ENCODE measurements at places on chromosomes 5 and 9.

- DNase-seq: no peak
Measured at GRCh38 chr9:137700911-137701310, 82.1 kb downstream of the EHMT1 start.

GRCh38 chr9:13127131-13127530 is 152.4 kb downstream of the MPDZ start:
- DNase-seq: no peak

DNA sequence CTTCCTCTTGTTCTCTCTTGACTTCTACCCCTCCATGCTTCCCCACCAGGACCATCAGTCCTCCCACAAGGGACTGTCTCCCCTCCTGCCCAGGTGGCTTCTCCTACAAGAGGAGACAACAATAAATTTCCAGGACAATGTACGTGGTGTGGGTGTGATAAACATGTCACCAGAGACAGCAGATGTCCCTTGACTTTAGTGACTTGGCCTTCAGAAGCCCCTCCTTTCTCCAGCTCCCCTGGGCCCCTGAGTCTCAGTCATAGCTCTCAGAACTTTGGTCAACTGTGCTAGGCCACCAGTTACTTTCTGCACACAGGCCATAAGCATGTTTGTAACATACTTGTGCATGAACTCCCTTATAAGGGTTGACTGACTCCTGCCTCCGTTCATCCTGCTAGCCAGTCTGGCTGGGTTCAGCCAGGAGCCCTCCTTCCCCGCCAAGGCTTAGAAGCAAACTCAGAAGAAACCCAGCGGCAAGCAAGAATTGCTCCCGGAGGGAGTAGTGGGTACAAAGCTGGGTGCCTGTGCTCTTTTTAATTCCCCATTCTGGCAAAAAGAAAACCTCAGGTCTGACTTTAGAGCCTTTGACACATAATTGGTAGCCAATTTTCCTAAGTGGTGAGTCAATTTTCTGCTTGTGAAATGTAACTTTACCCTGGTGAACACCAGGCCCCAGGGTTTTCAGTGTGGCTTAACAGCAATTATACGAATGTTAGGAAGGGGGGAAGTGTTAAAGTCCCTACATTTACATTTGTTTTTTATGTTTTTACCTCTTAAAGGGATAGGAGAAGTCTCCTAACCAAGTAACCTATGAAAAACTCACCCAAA is 49.2 kb downstream of the EBF1 start:
- no peak for DNase-seq

- DNase-seq: no peak
Measured at GRCh38 chr9:104700306-104700705, 6.0 kb downstream of the OR13D1 start.

DNA sequence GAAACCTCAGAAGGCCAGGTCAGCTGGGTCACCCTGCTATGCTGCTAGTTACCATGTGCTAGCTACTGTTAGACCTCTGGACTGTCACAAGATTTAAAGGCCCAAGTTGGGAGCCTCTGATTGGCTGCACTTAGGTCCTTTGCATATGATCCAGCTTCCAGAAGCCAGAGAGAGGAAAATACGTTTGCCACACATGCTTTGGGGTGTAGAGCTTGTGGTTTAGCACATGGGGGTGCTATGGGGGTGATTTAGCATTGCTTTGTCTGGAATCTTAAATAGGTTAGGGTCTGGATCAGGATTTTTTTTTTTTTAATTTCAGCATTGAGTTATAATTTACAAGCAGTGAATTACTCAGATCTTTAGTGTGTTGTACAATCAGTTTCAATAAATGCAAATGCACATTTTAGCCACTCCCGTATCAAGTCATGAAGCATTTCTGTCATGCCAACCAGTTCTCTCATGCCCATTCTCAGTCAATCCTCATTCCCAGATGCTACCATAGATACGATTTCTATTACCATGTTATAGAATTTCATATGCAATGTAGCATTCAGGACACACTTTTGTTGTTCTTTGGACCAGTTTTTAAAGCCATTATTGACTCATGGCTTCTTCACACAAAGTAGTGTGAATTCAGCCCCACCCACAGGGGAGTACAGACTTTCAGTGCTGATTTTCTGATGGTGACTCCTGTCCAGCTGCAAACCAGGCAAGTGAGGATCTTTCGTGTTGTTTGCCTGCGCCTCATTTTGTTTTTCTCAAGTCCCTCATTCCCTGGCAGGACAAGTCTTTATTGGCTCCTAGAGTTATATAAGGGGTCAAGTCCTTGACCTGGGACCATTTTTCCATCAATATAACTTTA is 250.4 kb downstream of the LRRC70 start:
- no peak for DNase-seq

DNA sequence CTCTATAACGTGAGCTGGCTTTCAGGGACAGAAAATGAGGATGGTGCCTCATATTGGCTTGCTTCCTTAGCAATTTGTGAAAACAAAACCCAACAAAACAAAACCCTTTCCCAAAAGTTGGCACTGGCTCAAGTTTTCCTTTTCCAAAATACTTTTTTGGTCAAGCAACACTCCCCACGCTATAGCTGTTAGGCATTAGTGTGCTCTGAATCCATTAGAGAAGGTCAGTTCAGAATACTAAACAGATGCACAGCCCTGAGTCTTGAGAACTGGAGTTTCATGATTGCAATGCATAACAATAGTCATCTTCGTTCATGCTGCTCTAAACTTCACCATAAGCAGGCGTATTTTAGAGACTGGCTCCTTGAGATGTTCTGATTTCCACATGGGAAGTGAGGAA is 172.0 kb upstream of the KLF9 start:
- no peak for DNase-seq

GRCh38 chr9:37996819-37997217 is 72.2 kb downstream of the SHB start:
- no peak for DNase-seq

GRCh38 chr9:123710299-123710698 is 219.6 kb downstream of the DENND1A start:
- no peak for DNase-seq
